Aortic smooth muscle cell (primary cell): ENCODE measurements at places on chromosomes 13 and 19. TPM values are rescaled to one million over a fixed set of nuclear protein-coding genes. Genes with fewer than 3 reads are reported as not detected.

HCN2 gene
- total RNA-seq = 0.26 and 0.62 TPM in 2 replicates

ZNF587 gene
- 19.3 and 20.5 TPM in 2 replicates for total RNA-seq

OLFM4 gene
- total RNA-seq = 0.19 and 0.26 TPM in 2 replicates

LHFPL6 gene
- total RNA-seq = 59.8 and 87.6 TPM in 2 replicates

LIN37 gene
- total RNA-seq = 6.7 and 7.0 TPM in 2 replicates
